ENCODE measurements at places on chromosomes 7 and 10. TPM values are rescaled to one million over a fixed set of nuclear protein-coding genes. Genes with fewer than 3 reads are reported as not detected.

Gene SEMA4G
- 175 TPM for total RNA-seq

- DNase-seq, result no peak
These were observed 5.5 kb upstream of the CACUL1 start for GRCh38 chr10:118760265-118760664.

- no peak for DNase-seq
These were observed 65.4 kb downstream of the AKAP9 start for GRCh38 chr7:92006046-92006445.

DNA sequence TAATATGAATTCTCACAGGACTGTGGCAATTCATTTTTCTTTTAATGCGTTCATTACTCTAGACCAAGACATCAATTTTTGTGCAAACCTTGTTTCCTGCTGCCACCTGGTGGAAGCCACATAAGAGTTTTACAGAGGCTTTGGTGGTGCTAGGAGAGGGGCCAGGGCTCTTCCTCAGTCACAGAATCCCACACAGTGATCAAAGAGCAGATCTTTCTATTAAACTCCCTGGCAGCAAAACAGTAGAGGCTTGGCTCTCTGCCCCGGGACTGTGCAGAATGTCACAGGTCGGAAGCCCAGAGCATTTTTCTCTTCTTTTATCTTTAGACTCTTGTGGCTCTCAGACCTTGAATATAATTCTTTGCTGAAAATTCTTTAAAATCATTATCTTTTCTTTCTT lies 506.4 kb upstream of the C7orf33 start:
- DNase-seq, result no peak

GRCh38 chr10:120221873-120222485 lies 235.0 kb upstream of the PLPP4 start:
- no peak for DNase-seq

Gene IGFBP1
- total RNA-seq, result not detected

- DNase-seq, result no peak
These were observed 1.1 kb upstream of the GIMAP4 start for GRCh38 chr7:150566123-150566522.

Gene LEP
- total RNA-seq, result not detected

GRCh38 chr7:132881317-132881716 lies 200.6 kb downstream of the CHCHD3 start:
- no peak for DNase-seq
